ENCODE measurements at places on chromosomes 7 and 10. TPM values are rescaled to one million over a fixed set of nuclear protein-coding genes. Genes with fewer than 3 reads are reported as not detected.
A peak's percentile ranks its signal among the peaks of the same experiment; 100 is the strongest.

DNA sequence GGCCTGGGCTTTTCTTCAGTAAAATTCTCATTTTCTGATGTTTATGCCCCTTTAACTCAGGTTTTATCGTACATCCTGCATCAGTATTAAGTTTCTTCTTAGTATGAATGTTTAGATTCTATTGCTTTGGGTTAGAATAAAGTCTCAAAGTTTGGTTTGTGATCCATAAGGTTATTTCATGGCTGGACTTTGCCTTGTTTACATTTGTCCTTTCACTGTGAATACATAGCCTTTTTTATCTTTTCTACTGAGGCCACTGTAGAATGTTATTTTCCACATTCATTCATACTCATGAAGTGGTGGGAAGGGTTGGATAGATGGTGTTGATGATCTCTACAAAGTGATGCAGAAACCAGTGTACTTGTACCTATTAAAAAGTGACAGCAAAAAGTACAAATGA, 59.8 kb downstream of the CCSER2 start:
- no peaks in the 10 kb centered on the region for H3K27me3 ChIP-seq
- H3K36me3 ChIP-seq: peaks cover 52% of the 10 kb centered on the region
- H3K27ac ChIP-seq: no peak overlapping the region

- peaks cover 7% of the 10 kb centered on the region for H3K27me3 ChIP-seq
- DNase-seq: no peak
- H3K36me3 ChIP-seq: no peaks in the 10 kb centered on the region
- H3K4me1 ChIP-seq: peaks cover 4% of the 10 kb centered on the region
- no peak overlapping the region for H3K27ac ChIP-seq
- H3K4me3 ChIP-seq: no peak overlapping the region
Measured at GRCh38 chr7:148481971-148482626, 108.5 kb upstream of the C7orf33 start.

PIK3CG gene
- 54.1 TPM for total RNA-seq

ARF5 gene
- total RNA-seq: 114 TPM

GRCh38 chr7:102061354-102061945, 225.2 kb upstream of the SH2B2 start:
- H3K27me3 ChIP-seq: no peaks in the 10 kb centered on the region
- H3K4me1 ChIP-seq: peaks cover 2% of the 10 kb centered on the region
- H3K4me3 ChIP-seq: no peak overlapping the region
- no peak for DNase-seq
- H3K27ac ChIP-seq: no peak overlapping the region

DGKB gene
- not detected for total RNA-seq

SPDYE5 gene
- total RNA-seq: 0.14 TPM

DNA sequence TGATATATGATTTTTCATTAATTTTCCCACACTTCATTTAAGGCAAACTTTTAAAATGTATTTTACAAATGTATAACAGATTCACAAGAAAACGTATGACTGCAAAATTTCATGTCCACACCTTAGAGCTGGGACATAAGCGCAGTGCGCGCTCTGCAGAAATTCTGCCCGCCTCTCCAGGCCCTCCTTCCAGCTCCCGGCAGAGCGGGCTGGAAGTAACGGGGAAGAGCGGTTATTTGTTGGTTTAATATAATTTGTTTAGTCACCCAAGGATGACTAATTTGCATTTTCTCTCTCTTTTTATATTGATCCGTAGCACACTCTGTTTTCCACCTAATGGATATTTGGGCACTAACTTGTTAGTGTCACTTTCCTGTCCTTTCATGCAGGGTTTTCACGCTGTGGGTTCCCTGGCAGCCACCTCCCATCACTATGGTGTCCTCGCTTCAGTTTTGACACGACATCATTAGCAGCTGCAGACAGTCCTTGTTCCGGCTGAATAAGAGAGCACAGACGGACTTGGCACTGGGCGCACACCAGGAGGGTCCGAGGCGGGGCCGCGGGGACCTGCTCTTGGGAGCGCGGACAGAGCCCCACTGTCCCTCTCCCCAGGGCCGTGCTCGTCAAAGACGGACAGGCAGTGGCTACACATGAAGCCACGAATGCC, 129.2 kb upstream of the SEC61G start:
- H3K4me3 ChIP-seq: no peak overlapping the region
- H3K27me3 ChIP-seq: peaks cover 15% of the 10 kb centered on the region
- no peak for DNase-seq
- H3K27ac ChIP-seq: no peak overlapping the region

DNA sequence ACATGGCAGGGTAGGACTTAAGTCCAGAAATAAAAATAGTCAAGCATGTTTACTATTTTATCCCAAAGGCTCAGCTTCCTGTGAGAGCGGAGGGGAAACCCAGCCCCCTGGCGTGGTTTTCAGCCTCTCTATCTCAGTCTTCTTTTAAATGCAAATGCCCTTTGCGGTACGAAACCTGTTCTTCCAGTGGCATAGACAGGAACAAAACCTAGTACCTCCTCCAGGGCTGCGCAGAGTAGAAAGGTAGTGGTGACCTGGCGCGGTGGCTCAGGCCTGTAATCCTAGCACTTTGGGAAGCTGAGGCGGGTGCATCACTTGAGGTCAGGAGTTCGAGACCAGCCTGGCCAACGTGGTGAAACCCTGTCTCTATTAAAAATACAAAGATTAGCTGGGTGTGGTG, 181.3 kb upstream of the FOXK1 start:
- H3K36me3 ChIP-seq: no peaks in the 10 kb centered on the region
- no peak overlapping the region for H3K27ac ChIP-seq
- no peak for DNase-seq
- no peak overlapping the region for H3K4me3 ChIP-seq

TAS2R3 gene
- total RNA-seq: 2.9 TPM

NACAD gene
- 0.11 TPM for total RNA-seq

GRCh38 chr10:128046953-128047290, 79.3 kb downstream of the MKI67 start:
- peak overlapping the region; percentile 95 for H3K27ac ChIP-seq
- H3K36me3 ChIP-seq: peaks cover 17% of the 10 kb centered on the region
- no peaks in the 10 kb centered on the region for H3K27me3 ChIP-seq
- H3K4me3 ChIP-seq: peak overlapping the region; percentile 91
- DNase-seq: no peak

GPER1 gene
- 0.19 TPM for total RNA-seq

DNA sequence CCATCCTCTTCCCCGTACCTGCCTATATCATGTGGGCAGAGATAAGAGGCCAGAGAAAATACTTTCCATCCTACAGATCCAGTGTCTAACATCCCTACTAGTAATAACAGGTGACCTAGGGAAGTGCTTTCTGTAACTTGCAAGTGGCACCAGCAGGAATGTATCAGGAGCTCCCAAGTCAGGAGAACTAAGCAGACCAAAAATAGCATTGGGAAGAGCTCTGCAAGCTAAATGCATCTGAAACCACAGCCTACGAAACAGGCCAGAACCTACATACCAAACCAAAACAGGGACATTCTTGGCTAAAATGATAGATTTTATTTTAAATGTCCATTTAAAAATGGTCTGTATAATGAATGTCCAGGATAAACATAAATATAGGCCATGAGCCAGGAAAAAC, 680.8 kb downstream of the PHTF2 start:
- no peak overlapping the region for H3K27ac ChIP-seq
- H3K4me1 ChIP-seq: no peaks in the 10 kb centered on the region
- H3K27me3 ChIP-seq: no peaks in the 10 kb centered on the region
- no peak for DNase-seq
- no peaks in the 10 kb centered on the region for H3K36me3 ChIP-seq

GRCh38 chr7:110130669-110131068, 960.3 kb upstream of the LRRN3 start:
- H3K36me3 ChIP-seq: no peaks in the 10 kb centered on the region
- H3K4me3 ChIP-seq: no peak overlapping the region
- no peaks in the 10 kb centered on the region for H3K4me1 ChIP-seq
- DNase-seq: no peak
